Esophagus squamous epithelium (tissue), 5 donors: ENCODE measurements at places on chromosomes 13 and 19. TPM values are rescaled to one million over a fixed set of nuclear protein-coding genes. Genes with fewer than 3 reads are reported as not detected.
A peak's percentile ranks its signal among the peaks of the same experiment; 100 is the strongest.

DNA sequence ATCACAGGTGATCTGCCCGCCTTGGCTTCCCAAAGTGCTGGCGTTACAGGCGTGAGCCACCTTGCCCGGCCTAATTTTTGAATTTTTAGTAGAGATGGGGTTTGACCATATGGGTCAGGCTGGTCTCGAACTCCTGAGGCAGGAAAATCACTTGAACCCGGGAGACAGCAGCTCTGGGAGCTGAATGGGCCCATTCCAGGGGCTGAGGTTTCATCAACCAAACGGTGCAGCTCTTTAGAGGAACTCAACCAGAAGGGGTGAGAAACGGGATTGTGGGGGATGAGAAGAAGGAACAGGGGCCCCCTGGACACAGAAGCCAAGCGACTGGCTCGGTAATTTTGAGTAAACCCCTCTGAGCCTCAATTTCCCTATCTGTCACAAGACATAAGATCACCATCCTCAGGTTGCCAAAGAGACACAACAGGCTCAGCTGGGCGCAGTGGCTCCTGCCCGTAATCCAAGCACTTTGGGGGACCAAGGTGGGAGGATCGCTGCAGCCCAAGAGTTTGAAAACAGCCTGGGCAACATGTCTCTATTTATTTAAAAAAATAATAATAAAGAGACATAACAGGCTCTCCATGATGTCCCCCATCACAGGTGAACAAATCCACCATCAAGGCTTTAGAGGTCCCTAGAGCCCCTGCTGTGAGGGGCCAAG lies 562 bp downstream of the IQCN start:
- H3K4me1 ChIP-seq = peaks cover 77% of the 10 kb centered on the region
- no peak overlapping the region for H3K27ac ChIP-seq
- DNase-seq = no peak
- no peaks in the 10 kb centered on the region for H3K27me3 ChIP-seq

Gene ZNF581
- total RNA-seq = 12.5 TPM

DNA sequence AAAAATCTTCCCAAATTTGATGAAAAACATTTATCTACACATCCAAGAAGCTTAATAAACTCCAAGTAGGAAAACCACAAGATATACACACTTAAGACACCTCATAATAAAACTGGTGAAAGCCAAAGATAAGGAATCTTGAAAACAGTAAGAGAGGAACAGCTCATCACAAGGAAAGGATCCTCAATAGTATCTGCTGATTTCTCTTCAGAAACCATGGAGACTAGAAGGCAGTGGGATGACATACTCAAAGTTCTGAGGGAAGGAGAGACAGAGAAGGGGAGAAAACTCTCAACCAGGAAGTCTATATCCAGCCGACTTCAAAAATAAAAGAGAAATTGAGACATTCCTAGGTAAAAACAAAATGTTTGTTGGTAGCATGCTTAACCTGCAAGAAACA lies 45.7 kb downstream of the LNX2 start:
- H3K4me3 ChIP-seq = no peak overlapping the region
- H3K36me3 ChIP-seq = no peaks in the 10 kb centered on the region
- no peak overlapping the region for H3K27ac ChIP-seq
- H3K27me3 ChIP-seq = no peaks in the 10 kb centered on the region

Gene TMEM143
- total RNA-seq = 7.3 TPM

DNA sequence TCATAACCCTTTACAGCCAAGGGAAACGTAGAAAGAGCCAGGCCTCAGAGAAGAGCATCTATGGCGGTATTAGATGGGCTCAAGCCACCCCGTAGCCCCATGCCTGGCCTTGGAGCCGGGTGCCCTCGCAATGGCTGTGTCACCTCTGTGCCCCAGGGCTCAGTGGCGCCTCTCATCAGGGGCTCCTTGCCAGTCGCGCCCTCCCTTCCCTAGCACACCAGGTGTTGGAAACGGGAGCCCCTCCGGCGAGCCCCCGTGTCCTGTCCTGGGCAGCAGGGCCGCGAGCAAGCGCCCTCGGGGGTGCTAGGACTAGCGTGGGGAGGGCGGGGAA lies 453 bp downstream of the ZNF256 start:
- peak overlapping the region; percentile 95 for H3K4me3 ChIP-seq
- H3K36me3 ChIP-seq = peaks cover 25% of the 10 kb centered on the region
- H3K27ac ChIP-seq = peak overlapping the region; percentile 87
- no peak for DNase-seq
- H3K27me3 ChIP-seq = no peaks in the 10 kb centered on the region

Gene SHISA7
- not detected for total RNA-seq

- H3K36me3 ChIP-seq = no peaks in the 10 kb centered on the region
- H3K4me1 ChIP-seq = peaks cover 3% of the 10 kb centered on the region
- no peak for DNase-seq
- H3K4me3 ChIP-seq = no peak overlapping the region
Measured at GRCh38 chr13:51549593-51549992, 34.7 kb upstream of the WDFY2 start.

Gene CPB2
- total RNA-seq = not detected

Gene TGFB1
- total RNA-seq = 32.8 TPM

Gene ZNF682
- 3.1 TPM for total RNA-seq

Gene ZNF527
- total RNA-seq = 2.4 TPM

Gene KLK4
- not detected for total RNA-seq

GRCh38 chr19:3954107-3954506 lies 16.8 kb downstream of the DAPK3 start:
- no peak overlapping the region for H3K4me3 ChIP-seq
- peaks cover 16% of the 10 kb centered on the region for H3K36me3 ChIP-seq

Gene WDR87
- not detected for total RNA-seq

DNA sequence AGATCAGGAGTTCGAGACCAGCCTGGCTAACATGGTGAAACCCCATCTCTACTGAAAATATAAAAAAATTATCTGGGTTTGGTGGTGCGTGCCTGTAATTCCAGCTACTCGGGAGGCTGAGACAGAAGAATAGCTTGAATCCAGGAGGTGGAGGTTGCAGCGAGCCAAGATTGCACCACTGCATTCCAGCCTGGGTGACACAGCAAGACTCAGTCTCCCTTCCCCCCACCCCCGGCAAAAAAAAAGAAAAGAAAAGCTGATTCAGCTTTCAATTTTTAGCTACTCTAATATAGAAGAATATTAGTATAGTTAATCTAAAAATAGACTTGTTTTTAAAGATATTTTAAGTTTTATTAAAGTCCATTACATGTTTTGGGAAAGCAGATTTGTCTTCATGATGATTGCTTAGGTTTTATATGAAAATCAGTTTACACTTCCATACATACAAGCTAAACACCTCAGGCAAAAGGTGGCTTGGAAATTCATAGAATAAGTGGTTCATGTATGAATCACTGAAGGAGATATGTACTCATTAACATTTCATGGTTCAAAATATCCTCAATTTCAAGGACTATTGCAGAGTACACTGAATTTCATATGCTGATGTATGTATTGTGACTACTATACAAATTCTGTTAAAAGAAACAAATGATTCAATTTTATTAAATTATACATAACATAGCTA lies 165.2 kb downstream of the TDRD3 start:
- DNase-seq = no peak
- H3K4me3 ChIP-seq = no peak overlapping the region
- H3K27me3 ChIP-seq = no peaks in the 10 kb centered on the region
- peaks cover 19% of the 10 kb centered on the region for H3K36me3 ChIP-seq
- no peak overlapping the region for H3K27ac ChIP-seq

DNA sequence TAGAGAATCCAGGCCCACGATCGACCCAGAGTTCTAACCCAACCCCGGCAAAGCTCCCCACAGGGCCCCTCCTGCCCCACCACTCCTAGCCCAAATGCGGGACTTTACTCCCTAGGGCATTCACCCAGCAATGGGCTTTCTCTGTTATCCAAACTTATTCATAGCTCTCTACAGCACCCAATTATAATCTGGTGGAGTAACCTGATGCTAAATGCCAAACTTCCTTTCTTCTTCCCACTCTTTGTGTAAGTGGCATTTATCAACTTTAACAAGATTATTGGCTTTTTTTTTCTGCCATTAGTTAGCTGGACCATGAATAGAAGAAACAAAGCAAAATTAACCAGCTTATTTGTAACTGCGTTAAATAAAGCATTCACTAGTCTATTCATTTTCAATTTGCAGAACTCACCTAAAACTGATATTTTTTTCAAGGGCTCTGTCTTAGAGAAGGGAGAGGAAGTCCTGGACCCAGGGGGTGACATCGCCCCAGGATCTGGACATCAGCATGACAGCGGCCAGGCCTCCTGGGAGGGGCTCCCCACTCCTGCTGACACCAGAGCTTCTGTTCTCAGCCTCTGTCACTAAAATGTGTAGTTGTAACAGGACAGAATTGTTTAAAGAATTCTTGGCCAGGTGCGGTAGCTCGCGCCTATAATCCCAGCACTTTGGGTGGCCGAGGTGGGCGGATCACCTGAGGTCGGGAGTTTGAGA lies 1.5 kb downstream of the FAM124A start:
- H3K4me1 ChIP-seq = peaks cover 25% of the 10 kb centered on the region
- H3K27ac ChIP-seq = no peak overlapping the region
- H3K36me3 ChIP-seq = no peaks in the 10 kb centered on the region
- H3K4me3 ChIP-seq = peak overlapping the region; percentile 73

DNA sequence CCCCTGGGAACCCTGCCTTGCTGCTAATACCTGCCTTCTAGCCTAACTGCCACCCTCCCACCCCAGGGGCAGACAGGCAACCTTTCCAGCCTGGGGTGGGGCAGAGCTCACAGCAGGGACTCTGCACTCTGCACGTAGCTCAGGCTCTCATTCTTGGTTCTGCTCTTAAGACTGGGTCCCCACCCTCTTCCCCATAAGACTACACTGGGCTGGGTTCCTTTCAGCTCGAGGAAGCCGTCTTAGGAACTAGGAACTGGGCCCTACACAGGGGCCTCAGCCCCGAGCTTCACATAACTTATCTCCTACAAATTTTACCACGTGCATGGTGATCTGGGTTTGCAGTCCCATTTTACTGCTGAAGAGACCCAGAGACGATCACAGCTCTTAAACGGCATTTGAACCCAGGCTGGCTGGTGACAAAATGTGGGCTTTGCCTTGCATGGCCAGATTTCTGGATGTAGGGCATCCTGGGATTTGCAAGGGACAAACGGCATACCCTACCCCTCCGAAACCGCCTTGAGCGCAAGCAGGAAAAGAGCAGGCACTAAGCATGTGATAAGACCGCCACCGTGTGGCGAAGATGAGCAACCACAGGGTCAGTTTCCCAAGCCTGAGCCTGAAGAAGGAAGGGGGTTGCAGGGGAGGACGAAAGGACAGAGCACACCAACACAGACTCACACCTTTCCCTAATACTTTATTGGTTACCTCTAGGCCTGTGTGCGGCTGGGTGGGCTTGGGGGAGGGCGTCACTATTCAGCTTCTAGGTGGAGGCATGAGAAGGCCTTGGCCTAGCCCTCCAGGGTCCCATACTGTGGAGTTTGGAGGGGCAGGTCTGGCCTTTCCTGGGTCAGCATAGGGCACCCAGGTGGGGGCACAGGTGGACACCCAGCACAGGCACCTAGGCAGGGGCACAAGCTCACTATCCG lies 5.1 kb downstream of the JUNB start:
- no peak for DNase-seq
- H3K27ac ChIP-seq = peak overlapping the region; percentile 68
- peaks cover 39% of the 10 kb centered on the region for H3K36me3 ChIP-seq
- H3K4me3 ChIP-seq = peak overlapping the region; percentile 25

DNA sequence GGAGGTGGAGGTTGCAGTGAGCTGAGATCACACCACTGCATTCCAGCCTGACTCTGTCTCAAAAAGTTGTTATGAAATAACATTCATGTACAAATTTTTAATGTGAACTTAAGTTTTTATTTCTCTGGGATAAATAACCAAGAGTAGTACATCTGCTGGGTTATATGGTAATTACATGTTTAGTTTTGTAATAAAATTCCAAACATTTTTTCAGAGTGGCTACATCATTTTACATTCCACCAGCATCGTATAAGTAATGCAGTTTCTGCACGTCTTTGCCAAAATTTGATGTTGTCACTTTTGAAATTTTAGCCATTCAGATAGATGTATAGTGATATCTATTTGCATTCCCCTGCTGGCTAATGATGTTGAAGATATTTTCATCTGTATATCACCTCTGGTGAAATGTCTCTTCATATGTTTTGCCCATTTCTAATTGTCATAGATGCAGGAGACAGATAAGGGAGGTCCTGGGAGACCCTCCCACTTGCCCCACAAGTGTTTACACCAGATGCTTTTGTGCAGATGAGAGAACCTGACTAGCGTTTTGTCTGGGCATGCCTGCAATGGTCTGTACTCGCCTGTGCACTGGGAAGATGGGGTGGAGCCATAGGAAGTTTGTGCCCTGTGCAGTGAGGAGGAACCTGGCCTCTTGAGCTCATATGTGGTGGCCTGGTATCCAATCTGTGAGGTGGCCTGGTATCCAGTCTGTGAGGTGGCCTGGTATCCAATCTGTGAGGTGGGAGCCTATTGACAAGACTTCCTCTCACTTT lies 12.7 kb upstream of the KBTBD6 start:
- no peaks in the 10 kb centered on the region for H3K27me3 ChIP-seq
- no peak overlapping the region for H3K27ac ChIP-seq
- no peaks in the 10 kb centered on the region for H3K4me1 ChIP-seq
- no peaks in the 10 kb centered on the region for H3K36me3 ChIP-seq
- no peak for DNase-seq

DNA sequence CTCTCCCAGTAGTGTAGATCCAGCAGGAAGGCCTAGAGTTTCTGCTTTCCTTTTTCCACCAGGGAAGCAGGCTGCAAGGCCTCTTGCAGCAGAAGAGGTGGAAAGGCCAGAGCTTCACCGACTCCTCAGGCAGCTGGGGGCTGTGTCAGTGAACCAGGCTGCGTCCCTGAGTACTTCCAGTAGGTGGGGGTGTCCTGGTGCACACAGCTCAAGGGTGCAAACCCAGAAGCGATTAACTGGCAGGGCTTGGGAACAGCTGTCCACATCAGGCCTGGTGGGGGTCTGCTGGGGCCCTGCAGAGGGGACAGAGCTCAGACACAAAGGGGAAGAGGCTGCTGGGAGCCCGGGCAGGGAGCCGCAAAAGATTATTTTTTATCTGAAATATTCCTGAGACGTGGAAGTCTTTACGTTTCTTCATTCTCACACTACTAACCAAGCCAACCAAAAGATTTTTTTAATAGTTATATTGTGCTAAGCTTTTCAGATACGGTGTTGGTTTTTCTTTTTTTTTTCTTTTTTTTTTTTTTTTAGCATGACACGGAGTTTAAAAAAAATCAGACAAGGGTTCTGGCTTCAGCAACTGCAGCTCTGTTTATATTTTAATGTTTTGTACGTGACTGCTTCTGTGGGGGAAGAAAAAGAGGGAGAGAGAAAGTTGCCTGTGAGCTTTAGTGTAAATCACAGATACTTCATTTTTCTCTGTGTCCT lies 11.0 kb downstream of the TSHZ3 start:
- no peak overlapping the region for H3K4me3 ChIP-seq
- DNase-seq = no peak
- no peaks in the 10 kb centered on the region for H3K36me3 ChIP-seq
- H3K27me3 ChIP-seq = no peaks in the 10 kb centered on the region
- peak overlapping the region; percentile 74 for H3K27ac ChIP-seq
- H3K4me1 ChIP-seq = peaks cover 6% of the 10 kb centered on the region

DNA sequence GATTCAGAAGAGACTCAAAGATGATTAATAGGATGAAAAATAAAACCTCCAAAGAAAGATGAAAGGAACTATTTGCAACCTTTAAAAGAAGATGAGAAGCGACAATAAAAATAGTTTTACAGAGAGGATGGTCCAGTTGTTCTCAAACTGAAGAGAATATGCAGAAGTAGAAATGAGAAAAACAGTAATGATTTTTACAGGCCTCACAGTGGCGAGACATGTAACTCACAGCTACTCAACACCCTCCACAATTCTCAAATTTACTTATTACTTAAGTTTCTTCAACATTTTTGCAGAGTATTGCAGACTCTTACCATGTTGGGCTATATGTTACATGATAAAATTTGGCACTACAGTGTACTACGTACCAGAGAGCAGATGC lies 20.8 kb downstream of the NUFIP1 start:
- peaks cover 8% of the 10 kb centered on the region for H3K36me3 ChIP-seq
- no peaks in the 10 kb centered on the region for H3K27me3 ChIP-seq
- no peak overlapping the region for H3K27ac ChIP-seq
- no peaks in the 10 kb centered on the region for H3K4me1 ChIP-seq
- no peak for DNase-seq
